ENCODE measurements at places on chromosomes 1 and 21.

DNA sequence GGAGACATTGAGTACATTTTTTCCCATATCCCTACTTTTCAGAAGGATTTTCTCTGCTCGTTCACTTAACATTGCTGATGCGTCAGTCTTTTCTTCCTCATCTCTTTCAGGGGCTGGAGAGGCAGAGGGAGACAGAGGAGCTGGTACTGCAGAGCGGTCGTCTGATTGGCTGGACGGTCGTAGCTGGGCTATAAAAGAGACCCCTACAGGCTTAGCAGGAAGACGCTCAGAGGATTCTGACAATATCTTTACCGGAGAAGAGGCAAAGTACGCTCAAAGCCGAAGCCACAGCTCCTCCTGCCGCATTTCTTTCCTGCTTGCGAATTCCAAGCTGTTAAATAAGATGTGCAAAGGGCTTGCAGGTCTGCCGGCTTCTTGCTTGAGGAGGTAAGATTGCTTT lies at the start of gene RGS4:
RGS4 (plus strand) TSS at position 220 of the 400 bp plus-strand sequence; CDS start at position 344, 124 bp downstream.
- peak; percentile 97 for DNase-seq

DNA sequence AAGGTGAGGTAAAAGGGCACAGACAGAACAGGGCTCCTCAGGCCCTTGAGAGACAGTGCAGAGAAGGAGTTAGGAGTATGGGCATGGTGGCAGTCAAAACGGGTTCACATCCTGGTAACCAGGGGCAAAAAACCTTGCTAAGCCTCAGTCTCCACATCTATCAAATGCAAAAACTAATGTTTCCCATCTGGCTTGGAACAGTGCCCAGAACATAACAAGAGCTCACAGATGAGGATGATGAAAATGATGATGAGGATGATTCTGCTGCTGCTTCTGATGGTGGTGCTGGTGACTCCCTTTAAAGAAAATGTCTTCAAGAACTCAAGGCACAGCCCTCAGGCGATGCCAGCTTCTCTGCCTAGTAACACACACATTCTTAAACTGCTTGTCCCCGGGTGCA lies 24.1 kb downstream of the HHIPL2 start:
- DNase-seq, result peak; percentile 70

DNA sequence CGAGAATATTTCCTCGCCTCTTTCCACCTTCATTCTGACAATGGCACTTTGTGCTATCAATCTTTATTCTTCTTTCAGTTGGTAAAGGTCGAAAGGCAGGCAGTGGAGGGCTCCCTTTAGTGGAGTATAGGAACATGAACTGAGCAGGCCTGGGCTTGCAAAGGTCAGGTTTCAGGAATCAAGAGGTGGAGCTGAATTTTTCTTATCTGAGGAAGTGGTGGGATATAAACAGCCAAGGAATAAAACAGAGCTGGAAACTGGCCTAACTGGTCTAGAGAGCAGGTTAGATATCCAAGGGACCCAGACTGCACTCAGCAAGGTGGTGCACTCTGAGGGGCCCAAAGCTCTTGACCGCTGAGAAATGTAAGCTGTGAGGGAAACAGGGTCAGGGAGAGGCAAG lies 99.1 kb downstream of the PLA2G4A start:
- DNase-seq, result no peak

DNA sequence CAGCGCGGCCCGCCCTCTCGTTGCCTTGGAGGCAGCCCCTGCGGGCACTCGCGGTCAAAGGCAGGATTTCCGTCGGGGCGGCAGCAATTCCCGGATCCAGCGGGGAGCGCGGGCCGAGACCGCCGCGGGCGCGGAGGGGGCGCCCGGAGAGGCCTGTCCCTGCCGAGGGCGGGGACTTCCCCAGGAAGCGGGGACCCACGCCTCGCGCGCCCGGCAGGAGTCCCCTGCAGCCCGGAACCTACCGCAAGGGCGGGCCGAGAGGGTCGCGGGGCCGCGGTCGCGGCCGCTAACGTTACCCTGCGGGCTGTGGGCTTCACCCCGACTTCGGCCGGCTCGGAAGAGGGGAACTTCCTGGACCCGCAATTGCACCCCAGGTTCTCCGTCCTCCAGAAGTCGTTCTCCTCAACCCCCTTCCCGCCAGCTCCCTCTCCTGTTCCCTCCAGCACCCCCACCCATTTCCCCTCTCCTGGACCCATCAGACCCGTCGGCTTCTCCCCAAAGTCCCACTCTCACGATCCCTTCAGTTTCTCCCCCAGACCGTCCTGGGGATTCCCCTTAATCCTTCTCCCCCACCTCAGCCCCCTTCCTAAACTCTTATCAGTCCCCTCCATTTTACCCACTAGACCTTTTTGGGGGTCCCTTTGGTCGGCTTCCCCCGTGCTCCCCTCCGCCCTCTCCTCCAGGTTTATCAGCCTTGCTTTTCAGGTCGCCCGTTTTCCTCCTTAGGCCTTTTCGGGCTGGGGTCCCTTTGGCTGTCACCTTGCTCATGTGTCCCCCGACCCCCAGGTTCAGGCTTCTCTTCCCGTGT lies 604 bp downstream of the FGR start:
- DNase-seq, result no peak

- DNase-seq, result no peak
These were observed 61.3 kb upstream of the CACYBP start for GRCh38 chr1:174938281-174939007.

DNA sequence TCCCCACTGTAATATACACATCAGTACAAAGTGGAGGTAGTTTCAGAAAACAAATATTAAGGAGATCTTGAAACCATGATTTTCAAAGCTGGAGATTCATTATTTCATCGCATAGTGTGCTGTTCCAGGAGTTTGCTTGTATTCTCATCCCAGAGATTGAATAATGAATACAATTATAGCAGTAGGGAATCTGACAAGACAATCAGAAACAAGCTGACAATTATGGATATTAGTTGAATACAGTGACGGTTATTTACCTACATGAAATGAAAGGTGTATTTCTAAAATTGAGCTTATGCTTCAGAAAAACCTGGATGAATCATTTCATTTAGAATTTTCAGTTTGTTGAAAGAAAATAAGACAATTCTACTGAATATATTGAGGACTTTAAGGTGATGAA lies 2119.0 kb downstream of the MRPL39 start:
- DNase-seq, result no peak

DNA sequence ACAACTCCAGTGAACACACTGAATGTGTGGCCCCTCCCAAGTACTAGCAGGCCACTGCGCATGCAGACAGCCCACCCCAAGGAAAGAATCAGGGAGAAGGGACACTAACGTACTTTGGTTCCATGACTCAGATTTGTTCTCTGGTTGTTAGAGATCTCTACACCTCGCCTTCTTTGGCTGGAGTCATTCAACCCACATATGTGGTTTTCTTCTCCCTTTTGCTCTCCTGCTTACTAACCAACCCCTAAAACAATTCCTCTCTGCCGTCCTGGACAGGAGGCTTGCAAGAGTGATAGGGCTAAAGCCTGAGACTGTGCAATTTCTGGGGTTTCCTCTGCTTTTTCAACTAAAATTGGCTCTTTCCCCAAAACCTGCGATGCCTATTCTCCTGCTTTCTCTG lies 5.7 kb upstream of the CD48 start:
- DNase-seq, result no peak

DNA sequence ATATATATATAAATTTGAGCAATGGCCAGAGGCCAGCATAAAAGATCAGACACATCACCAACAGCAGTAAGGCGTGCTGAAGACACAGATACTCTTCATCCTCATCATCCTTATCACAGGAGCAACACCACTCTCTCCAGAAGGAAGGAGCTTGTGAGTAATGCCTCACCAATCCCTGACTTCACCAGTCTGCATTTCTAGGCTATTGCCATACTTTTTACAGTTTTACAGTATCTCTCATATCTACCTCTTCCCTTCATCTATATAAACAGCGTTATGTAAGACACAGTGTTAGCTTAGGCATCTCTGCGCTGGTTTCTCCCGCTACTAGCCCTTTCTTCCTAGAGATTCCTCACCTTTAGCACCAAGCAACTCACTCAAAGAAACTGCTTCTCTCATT lies 2.4 kb upstream of the ABL2 start:
- peak; percentile 34 for DNase-seq

DNA sequence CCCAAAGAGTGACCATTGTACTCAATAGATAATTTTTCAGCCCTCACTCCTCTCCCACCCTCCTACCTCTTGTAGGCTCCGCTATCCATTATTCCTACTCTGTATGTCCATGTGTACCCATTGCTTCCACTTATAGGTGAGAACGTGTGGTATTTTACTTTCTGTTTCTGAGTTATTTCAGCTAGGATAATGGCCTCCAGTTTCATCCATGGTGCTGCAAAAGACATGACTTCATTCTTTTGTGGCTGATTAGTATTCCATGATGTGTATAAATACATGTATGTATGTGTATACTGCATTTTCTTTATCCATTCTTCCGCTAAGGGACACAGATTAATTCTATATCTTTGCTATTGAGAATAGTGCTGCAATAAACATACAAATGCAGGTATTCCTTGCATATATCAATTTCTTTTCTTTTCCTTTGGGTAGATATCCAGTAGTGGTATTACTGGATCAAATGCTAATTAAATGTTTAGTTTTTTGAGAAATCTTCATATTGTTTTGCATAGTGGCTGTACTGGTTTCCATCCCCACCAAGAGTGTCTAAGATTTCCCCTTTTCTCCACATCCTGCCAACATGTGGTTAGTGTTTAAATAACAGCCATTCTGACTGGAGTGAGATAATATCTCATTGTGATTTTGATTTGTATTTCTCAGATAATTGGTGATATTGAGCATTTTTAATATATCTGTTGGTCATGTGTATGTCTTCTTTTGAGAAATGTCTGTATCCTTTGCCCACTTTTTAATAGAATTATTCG lies 4.9 kb downstream of the LY9 start:
- no peak for DNase-seq

DNA sequence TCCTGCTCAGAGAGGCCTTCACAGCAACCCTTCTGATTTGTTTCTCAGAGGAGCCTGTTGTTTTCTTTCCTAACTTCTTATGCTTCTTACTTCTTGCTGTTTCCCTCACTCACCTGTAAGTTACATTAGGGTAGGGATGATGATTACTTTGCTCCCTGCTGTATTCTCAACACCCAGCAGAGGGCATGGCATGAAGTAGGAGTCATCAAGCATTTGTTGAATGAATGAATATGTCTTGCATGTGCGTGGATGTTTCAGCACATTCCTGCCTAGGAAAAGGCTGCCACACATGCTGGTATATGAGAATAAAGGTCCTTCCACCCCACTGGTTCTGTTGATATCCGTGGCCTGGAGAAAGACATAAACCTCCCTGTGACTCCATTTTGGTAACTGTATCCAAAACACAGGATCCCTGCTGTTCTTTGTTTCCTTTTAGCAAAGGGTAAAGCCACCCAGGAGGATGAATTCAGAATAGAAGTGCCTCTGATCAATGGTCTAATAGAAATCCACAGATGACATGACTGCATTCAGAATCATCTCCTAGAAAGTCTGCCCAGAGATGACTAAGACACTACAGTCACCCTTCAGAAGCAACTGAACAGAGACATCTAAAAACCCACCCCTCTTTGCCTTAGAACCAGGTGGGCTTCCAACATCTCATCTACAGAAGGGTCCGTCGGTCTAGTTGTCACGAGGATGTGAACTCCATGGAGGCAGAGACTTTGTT lies 168.8 kb downstream of the ZSCAN20 start:
- DNase-seq, result peak; percentile 17

GRCh38 chr1:59967141-59967697 lies 40.6 kb upstream of the CYP2J2 start:
- DNase-seq, result peak; percentile 45
